ENCODE measurements at places on chromosomes 5 and 9.

DNA sequence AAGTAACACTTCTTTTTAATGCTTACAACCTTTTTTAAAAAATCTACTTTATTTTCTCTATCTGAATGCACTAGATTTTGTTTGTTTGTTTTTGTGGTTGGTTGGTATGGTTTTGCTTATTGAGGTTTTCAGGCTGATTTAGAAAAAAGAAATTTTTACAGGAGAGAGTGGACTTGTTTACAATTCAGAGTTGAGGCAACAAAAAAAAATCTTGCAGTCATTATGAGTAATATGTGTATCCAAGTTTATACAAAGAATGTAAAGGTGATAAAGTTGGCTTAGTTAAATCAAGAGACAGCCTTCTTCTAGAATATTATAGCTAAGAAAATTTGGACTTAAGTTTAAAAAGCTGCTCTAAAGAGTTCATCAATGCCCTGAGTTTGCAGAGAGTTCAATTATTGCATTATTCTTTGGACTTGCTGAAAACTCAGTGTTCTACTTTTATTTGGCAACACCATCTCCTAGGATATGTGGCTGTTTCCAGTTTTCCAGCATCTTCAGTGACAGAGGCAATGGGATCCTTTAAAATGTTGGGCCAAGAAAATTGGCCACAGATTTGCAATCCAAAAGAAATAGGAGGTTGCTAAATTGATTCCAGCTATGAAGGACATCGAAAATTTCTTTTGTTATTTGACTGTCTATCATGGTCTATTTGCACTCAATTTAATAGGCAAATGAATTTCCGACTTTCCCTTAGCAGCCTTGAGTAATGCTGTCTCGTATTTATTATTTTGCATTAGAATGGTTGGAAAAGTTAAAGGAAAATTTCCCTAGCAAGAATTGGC, 10.7 kb downstream of the STK32A start:
- no peak for DNase-seq

DNA sequence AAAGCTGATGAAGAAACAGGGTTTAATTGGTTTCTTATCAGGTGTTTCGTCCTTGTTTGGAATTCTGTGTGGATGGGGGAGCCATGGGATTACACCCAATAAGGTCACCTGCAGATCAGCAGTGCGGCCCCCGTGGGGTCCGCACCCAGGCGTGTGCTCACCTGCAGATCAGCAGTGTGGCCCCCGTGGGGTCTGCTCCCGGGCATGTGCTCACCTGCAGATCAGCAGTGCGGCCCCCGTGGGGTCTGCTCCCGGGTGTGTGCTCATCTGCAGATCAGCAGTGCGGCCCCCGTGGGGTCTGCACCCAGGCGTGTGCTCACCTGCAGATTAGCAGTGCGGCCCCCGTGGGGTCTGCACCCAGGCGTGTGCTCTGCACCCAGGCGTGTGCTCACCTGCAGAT, 41.7 kb upstream of the CEP72 start:
- DNase-seq = no peak

DNA sequence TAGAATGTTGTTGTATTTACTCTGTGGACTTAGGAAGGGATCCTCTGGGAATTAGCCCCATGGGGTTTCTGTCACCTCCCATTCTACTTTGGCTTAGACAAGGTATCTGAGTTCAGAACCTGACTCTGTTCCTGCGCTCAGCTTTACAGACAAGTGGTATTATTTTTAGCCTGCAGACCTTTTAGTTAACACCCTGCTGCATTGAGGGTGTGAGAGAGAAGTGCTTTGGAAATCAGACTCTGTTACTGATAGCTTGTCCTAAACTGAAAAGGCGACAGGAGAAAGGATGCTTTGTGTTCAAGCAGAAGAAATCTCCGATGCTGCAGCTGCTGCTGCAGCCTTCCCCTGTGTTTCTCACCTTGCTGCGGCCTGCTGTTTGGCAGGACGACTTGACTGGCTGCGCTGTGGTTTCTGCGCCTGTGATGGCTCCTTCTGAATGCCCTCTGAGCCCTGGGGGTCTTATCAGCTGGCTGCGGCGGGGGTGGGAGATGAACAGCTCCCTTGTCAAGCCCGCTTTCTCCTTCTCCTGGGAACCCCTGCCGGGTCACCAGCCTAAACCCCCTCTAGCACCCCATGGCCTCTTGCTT, 61.9 kb downstream of the PGM5 start:
- DNase-seq = no peak

- no peak for DNase-seq
Observed at GRCh38 chr5:61293071-61293470, 39.0 kb upstream of the ZSWIM6 start.

DNA sequence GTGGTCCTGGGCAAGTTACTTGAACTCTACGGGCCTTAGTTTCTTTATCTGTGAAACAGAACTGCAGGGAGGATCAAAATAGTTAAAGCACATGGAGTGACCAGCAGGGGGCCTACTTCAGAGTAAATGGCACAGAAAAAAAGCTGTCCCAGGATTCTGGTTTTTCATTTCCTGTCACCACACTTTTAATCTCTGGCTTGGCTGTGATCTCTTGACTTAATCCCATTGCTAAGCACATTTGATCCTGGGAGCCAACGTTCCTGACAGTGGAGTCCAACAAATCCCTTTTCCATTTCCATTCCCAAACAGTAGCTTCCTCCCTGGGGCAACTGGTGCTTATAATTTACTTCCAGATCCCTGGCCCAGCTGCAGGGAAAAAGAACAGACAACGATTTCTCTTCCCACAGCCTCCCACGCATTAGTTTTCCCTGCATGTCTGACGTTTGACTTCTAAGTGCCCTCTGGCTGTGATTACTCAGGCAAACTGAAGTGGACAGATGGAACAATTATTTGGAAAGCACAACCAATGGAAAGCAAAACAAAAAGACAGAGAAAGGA, 136.5 kb upstream of the STK32A start:
- DNase-seq = no peak

- DNase-seq = no peak
Observed at GRCh38 chr9:127415141-127415540, 9.0 kb upstream of the ZNF79 start.

DNA sequence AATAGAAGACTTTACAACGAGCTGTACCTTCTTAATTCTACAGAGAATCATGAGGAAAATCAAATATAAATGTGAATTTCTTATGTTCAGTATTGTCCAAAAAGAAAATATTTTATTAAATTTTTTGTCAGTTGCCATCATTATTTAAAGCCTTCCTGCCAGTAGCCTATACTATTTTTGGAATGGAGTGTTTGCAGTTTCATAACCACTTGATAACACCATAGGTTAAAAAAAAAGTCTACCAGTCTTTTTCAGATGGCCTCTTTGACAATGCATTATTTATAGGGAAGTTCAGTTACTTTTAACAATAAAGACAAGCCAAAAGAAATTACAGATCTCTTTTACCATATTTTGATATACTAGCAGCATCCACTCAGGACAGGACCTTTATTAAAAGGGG, 80.3 kb upstream of the CCDC152 start:
- DNase-seq = no peak

DNA sequence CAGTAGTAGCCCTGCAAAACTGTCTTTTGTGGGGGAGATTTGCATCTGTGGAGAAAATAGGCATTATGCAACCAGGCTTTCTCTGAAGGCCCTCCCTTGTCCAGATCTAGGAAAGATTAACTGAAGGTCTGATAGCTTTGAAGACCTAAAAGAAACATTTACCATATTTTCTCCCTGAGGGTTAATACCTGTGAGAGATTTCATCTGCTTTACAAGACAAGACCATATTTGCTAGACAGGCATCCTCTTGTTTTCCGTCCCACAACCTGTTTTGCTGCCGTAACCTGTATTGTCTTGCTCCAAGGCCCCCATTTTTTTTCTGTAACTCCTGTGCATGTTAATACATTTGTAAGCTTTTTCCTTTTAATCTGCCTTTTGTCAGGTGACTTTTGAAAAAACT, 1985.2 kb upstream of the CDH9 start:
- DNase-seq = no peak

DNA sequence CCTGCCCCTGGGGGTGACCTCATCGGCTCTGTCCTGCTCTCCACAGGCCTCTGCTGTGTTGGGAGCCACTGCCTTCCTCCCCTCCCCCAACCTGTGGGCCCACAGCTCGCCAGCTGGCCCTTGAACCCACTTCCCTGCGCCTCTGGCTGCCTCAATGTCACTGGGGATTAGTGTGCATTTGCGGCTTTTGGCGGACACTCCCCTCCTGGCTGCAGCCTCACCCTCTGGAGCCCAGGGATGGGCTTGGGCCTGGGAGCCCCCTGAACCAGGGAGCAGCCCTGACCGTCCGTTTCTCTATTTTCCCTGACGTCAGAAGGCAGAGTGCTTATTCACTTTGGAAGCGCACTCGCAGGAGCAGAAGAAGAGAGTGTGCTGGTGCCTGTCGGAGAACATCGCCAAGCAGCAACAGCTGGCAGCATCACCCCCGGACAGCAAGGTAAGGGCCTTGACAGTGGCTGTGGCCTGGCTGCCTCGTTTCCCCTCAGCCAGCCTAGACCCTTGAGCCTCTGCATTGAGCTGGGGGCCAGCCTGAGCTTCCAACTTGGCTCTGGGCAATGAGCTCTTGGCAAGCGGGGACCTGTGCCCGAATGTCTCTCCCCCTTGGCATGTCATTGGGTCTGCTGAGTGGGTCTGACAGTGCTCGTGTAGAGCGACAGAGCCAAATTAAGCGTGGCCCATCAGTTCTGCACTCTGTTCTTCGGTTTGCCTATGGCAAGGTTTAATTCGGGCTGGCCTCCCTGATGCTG, 73.1 kb downstream of the RGS3 start:
- no peak for DNase-seq

- no peak for DNase-seq
Observed at GRCh38 chr5:68953231-68953874, 140.5 kb upstream of the SLC30A5 start.

GRCh38 chr5:52554293-52554692, 233.4 kb upstream of the ITGA1 start:
- no peak for DNase-seq

- DNase-seq = no peak
Observed at GRCh38 chr9:89440951-89441654, 56.8 kb downstream of the SEMA4D start.

DNA sequence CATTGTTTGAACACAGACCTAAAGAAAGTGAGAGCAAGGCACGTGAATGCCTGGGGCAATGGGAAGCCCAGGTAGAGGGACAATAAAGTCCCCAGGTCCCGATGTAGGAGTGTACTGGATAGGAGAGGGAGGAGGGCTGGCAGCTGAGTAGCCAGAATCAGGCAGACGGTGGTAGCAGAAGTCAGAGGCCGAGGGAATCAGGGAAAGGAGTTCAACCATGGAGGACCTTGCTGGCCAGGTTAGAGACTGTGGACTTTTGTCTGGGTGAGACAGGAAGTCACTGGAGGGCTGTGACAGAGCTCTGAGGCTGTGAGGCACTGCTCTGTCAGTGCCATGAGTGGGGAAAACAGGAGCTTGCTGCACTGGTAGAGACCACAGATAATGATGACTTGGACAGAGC, 248.2 kb downstream of the EFNA5 start:
- DNase-seq = no peak

Measured in stimulated activated CD8-positive, alpha-beta memory T cell treated with anti-CD3 and anti-CD28 coated beads, Interleukin-15, amount 100 ng/mL, for 24 hours (primary cell).